Hippocampal formation (tissue), 2 donors: ENCODE measurements at places on chromosomes 7 and 10.

DNA sequence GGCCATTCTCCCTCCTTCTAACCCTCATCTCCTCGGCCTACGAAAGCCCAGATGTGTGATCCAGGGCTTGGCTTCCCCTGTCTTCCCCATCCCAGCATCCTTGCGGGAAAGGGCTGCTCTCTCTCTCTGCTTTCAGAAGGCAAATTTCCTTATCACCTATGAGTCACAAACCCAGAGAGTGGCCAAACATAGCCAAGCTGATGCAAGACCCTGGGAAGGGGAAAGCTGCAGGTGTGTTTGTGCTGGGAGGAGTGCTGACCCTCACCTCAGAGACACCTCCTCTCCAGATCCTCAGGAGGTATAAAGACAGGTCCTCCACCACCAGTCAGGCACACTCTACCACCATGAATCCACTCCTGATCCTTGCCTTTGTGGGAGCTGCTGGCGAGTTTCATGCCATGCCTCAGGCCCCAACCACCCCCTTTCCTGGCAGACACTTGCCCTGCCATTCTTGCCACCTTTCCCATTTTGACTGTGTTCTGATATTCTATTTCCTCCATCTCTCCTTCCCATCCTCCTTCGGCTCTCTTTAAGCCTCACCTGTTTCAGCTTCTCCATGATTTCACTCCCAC, 10.6 kb upstream of the PRSS2 start:
- DNase-seq: no peak

DNA sequence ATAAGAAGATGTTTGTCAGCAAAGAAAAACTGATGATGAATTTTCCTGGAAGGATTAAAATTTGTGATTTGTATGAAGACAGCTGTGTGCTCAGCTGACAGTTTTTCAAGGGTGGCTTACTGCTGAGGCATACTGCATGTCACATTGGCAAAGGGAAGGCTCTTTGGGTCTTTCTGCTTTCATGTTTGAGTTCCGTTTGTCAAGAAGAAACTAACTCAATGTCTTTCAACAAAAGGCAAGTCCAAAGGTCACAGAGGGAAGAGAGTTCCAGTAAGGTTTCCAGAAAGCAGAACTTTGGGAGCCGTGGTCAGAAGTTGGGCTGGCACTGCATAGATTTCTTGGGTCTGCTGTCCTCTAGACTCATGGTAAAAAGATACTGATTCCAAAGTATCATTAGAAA, 16.9 kb downstream of the DYDC2 start:
- no peak for DNase-seq

GRCh38 chr10:114031073-114031972, 12.3 kb upstream of the ADRB1 start:
- DNase-seq: no peak

DNA sequence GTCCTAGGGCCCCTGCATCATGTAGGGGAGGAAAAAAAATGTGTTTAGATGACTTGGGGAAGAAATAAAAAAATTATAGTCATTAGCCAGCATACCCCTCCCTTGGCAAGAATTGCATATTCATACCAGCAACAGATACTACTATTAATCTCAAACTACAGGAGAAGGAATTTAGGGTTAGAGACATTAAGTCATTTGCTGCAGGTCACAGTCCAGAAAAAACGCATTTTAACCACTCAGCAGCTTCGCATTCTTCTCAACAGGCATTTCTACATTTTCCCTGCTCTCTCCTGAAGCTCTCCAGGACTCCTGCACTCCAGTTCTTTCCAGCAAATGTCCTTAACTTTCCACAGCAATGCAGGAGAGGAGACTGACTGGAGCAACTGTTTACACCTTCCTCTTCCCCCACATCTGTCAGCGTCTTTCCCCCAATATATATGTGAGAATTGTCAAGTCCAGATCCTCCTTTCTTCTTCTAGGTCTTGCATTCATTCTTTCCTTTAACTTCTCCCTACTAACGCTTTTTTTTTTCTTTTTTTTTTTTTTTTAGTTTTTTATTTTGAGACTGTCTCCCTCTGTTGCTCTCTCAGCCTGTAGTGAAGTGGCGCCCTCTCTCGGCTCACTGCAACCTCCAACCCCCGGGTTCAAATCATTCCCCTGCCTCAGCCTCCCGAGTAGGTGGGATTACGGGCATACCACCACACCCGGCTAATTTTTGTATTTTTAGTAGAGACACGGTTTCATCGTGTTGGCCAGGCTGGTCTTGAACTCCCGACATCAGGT, 35.6 kb downstream of the PRPS1L1 start:
- no peak for DNase-seq

DNA sequence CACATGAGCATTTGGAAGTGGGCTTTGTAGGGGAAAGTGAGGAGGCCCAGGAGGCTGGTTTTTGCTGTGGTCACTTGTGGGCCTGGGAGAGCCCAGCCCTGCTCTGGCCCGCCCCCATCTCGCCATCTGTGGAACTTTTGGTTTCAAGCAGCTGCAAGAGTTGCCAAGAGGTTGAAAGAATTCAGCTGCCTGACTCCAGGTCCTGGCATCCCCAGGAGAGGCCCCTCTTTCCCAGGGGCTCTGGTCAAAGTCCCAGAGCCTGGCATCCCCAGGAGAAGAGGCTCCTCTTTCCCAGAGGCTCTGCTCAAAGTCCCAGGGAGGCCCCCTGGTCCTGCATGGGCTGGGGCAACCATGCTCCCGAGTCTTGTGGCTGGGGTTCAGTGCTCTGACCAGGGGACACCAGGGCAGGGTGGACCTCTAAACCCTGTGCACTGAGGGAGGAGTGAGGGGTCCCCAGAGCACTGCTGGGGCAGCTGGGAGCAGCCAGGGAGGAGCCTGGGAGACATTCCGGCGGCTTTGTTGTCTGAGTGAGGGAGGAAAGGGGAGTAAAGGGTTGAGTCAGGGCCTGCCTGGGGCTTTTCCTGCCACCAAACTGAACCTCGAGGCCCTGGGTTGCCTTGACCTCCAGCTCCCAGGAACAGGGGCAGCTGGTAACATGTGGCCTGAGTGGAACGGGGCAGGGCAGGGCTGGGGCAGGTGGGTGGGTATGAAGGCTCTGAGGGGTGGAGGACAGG, 27.7 kb upstream of the CSGALNACT2 start:
- DNase-seq: no peak

DNA sequence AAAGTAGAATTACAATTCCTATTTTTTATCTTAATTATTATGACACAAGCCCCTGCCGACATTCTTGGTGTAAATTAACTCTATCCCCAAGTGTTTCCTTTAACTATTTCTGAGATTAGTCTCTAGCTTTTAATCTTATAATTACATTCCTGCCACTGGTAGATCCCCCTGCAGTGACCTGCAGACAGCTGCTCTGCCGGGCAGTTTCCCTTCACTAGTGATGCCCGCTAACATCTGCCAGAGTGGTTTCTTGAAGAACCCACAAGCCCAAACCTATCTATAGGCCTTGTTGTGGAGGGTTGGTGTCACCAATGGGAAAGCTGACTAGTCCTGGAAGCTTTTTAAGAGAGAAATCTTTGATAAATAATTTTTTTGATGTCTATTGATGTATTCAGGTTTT, 50.0 kb downstream of the ADAM22 start:
- DNase-seq: no peak

GRCh38 chr7:121714559-121715303, 158.2 kb upstream of the PTPRZ1 start:
- no peak for DNase-seq

- no peak for DNase-seq
These were observed 834 bp downstream of the TAC1 start for GRCh38 chr7:97732565-97733275.

GRCh38 chr10:71338728-71339495, 19.9 kb downstream of the SLC29A3 start:
- no peak for DNase-seq

DNA sequence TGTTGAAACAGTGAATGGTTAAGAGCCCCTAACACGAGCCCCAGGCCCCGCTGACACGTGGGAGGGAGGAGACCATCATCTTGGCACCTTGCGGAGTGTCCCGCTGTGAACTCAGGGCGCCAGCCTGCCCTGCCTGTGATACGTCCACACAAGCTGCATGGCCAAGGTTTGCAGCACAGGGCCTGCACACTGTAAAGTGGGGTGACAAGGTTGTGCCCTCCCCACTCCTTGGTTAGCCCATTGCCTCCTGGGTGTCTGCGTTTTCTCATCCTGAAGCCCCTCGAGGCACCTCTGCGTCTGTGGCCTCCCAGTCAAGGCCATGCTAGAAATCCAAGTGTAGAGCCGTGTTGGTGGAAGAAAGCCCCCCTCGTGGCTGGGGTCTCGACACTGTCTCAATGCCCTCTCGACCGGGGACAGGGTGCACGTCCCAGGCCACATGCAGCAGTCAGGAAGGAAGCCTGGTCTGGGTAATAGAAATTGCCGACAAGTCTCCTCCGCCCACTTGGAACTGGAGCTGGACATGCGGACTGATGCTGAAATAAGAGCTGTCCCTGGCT, 192.1 kb downstream of the DNAJB6 start:
- DNase-seq: no peak
